ENCODE measurements at places on chromosomes 13 and 19.
A peak's percentile ranks its signal among the peaks of the same experiment; 100 is the strongest.

GRCh38 chr19:4088975-4089374 lies 22.3 kb upstream of the ZBTB7A start:
- no peak for DNase-seq

DNA sequence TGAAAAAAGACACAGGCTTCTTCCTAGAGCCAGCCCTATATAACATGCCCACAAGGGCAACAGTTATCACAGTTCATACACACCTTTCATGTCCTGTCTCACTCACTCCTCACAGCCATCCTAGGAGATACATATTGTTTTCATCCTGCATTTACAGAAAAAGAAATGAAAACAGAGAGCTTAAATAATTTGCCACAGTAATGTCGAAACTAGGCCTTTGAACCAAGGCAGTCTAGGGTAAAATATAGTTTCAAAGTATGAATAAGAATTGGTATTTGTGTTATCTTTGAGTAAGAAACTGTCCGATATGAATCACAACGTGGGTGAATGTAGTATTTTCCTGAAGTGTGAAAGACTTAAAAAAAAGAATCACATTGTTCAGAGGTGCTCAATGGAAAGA lies 26.8 kb downstream of the CLDN10 start:
- DNase-seq = no peak

GRCh38 chr13:101785858-101786257 lies 333.4 kb downstream of the ITGBL1 start:
- peak; percentile 45 for DNase-seq

DNA sequence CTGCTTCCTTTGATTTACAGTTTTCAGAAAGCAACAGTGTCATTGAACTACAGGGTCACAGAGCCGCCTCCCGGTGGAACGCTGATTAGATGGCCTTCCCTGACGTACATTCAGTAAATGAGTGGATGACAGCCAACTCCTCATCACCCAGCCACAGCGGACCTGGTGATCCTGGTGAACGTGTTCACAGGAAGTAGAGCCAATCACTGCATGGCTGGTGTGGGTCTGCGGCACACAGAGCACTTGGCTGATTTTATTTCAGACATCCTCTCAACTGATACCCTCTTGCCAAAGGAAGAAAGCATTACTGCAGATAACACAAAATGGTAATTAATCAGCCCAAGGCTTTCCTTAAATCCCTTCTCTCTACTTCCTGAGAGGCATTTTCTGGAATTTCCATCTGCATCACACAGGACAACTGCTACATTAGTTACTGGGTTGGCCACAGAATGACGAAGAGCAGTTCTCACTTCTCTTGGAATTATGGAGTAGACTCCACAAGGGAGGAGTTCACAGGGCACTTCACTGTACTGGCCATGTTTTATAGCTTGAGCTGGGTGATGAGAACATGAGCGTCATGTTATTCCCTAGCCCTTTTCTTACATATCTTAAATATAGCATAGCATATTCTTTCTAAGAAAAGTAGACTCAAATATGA lies 84.0 kb upstream of the SLC7A1 start:
- no peak for DNase-seq

GRCh38 chr19:2846180-2846894 lies 5.1 kb downstream of the ZNF555 start:
- DNase-seq = no peak

- no peak for DNase-seq
Measured at GRCh38 chr13:79440958-79441528, 35.0 kb upstream of the RBM26 start.

DNA sequence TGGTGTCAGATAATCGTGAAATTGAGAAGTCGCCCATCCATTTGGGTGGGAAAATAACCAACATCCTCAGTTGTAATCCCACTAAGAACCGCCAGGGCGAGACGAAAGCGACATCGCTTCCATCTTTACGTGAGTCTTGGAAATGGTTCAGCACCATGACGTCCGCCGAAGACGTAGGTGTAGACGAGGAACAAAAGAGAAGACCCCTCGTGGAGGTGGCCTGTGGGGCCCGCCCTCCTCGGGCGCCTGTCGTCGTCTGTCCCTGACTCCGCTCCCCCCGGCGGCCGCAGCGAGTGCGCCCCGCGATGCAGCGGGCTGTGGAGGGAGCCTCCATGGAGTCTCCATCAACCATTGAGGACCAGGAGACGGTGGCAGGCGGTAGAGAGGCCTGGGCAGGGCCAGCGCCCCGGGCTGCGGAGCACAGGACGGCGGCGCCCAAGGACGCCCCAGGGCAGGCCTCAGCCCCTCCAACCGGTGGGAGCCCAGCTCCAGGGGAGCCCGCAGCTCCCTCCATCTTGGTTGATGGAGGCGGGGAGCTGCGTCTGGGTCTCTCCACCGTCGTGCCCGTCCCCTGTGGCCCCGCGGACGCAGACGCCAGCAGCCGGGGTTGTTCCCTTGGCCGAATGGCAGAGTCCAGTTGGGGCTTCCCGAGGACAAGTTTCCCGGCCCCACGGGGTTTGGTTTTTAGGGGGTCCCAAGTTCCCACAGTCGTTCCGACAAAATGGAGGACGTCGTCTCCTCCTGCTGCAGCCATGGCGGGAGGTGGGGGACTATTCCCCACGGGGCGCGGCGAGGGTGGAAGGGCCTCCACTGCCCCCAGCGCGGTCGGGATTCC lies 990 bp upstream of the ZMYM2 start:
- DNase-seq = peak; percentile 4

GRCh38 chr13:74336546-74336945 lies 202.3 kb upstream of the KLF12 start:
- no peak for DNase-seq

- DNase-seq = no peak
Measured at GRCh38 chr13:60226507-60226906, 62.8 kb upstream of the DIAPH3 start.

GRCh38 chr13:90107661-90108060 lies 1239.8 kb upstream of the MIR17HG start:
- DNase-seq = no peak

- DNase-seq = no peak
Measured at GRCh38 chr19:13127811-13128575, 9.9 kb downstream of the NACC1 start.

GRCh38 chr19:49155820-49156346 lies 687 bp upstream of the HRC start:
- no peak for DNase-seq

- no peak for DNase-seq
Measured at GRCh38 chr19:43606569-43607229, 5.2 kb upstream of the SRRM5 start.

All from NCI-H2081 treated with DMSO at 0.1 percent for 48 hours (cell line).